ENCODE measurements at places on chromosomes 4 and X.
A peak's percentile ranks its signal among the peaks of the same experiment; 100 is the strongest.

DNA sequence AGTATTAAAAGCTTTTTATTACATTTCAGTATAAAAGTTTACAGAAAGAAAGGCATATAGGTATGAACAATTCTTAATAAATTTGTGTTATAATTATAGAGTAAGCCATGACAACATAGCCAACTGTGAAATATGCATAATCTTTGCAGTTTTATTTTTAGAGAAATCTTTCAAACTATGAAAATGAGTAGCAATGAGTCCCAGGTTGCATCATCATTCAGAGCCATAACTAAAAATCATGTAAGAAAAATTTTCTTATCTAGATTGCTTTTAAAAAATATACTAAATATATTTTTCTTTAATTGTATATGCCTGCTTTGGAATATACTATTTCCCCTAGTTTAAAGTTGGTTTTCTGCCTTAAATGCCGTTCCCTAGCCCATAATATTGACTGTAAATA is 54.8 kb upstream of the NAF1 start:
- DNase-seq, result no peak

DNA sequence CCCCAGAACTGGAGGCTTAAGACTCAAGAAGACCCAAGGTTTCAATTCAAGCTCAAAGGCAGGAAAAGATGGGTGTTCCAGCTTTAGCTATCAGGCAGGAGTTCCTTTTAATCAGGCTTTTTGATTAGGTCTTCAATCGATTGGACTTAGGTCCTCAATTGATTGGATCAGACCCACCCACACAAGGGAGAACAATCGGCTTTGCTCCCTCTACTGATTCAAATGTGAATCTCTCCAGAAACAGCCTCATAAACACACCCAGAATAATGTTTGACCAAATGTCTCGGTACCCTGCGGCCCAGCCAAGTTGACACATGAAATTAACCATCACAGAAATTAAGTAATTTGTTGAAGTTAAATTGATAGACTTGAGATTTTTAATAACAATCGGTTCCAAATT is 917.1 kb upstream of the FTHL17 start:
- no peak for DNase-seq

DNA sequence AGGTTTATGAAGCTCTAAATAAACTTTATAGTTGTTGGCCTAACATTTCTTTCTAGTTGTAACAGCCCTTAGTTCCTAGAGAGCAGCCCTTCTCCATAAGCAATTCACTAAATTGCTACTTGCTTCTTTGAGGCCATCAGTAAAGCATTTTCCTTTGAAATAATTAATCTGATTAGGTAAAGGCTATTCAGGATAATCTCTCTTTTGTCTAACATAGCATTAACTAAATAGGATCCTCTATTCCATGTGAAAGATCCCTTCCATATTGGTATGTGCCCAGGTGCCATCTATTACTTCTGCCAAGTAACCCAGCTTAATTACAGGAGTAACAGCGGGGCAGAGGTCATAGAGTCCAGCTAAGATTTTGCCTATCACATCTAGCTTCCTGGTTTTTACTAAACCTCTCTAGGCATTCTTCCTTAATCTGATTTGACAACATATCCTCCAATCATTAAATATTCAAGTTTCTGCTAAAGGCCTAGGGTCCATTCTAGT is 1408.0 kb downstream of the PCDH18 start:
- DNase-seq, result no peak

DNA sequence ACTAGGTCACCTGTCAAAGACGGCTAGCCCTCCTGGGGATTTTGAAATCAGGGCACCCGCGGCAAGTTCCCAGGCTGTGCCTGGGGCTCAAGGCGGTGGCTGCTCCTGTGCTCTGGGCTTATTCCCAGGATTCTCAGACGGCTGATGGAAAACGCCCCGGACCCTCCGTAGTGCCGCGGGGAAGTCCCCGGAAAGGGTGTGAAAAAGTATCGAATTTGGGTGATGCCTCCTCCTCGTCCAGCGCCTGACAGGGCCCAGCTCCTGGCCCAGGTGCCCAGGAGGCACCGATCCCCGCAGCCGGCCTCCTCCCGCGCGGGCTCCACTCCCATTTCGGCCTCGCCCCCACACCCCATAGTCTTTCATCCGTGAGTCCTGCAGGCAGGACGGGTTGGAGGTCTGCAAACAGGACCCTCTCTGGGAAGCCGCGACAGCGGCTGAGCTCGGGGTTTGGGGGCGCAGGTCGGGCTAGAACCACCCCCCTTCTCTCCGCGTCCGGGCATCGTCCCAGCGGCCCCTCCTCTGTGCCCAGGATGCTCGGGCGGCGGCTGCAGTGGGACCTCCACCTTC is 1.1 kb upstream of the NSG1 start:
- DNase-seq, result no peak

DNA sequence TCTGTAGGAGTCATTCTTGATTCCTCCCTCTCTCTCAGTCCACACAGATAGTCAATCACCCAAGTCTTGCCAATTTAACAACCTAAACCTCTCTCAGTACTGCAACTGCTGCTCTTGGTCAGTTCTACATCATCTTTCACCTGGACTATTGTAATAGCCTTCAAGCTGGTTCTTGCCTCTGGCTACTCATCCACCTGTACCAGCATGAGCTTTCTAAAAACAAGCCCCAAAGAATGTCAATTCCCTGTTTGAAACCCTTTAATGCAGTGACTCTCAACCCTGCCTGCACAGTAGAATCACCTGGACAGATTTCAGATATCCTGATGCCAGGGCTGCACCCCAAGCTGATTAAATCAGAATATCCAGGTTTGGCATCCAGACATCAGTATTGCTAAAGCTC is 48.3 kb downstream of the VGLL1 start:
- no peak for DNase-seq

DNA sequence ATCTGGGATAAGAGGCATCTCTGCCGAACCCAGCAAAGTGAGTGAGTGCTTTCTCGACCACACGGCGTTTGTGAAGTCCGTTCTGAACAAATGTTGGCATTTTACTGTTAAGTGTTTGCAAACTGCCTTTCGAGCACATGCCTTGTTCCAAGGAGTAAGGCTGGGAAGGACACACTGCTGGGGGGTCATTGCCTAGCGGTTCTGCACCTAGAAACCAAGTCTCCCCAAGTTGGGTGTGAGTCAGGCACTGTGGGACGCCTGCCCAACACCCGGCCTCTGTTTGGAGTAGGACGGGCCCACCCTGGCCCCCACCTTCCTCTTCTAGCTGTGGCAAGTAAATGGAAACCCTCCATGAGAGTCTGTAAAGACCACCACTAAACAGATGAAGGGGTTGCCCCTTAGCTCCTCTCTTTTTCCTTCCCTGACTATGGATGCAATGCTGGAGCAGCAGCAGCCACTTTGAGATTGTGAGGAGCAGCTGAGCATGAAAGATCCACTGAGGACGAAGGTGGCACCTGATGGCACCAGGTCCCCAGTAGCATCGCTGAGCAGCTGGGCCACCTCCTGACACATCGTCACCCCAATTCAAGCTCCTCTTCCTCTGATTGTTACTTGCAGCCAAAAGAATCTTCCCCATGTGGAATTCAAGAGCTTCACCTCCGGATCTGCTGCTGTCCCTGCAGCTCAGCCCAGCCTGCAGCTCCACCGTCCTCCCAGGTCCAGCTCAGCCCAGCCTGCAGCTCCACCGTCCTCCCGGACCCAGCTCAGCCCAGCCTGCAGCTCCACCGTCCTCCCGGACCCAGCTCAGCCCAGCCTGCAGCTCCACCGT is 6.3 kb downstream of the CPLX1 start:
- no peak for DNase-seq

- peak; percentile 35 for DNase-seq
Measured at GRCh38 chr4:13102092-13102742, 381.9 kb downstream of the RAB28 start.

DNA sequence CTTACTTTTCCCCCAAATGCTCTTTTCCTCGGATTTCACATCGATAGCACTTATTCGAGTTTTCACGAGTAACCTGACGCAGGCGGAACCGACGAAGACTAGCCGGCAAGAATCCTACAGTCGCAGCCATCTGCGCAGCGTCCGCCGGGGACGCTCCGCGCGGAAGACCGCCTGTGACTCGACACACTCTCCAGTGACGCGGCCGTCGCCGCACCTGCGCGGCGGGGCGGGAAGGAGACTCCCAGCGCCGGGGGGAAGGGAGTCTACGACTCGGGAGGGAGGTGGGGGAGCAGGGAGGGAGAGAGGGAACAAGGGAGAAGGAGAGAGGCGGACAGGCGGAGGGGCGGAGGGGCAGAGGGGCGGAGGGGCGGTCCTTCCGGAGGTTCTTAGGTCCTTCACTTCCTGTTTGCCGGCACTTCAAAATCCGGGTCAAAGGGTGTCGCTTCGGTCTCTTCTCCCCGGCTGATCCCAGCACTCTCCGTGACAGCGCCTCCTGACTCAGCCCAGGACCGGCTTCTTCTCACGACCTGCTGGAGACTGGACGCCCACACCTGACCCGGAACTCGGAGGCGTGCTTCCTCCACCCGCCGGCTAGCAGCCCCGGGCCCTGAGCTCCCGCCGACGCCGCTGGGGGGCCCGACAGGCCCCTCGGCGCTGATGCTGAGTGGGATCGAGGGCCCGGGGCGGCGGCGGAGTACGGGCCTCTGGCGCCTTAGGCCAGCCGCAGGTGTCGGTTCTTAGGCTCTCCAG is at the start of gene USP38:
TSS of gene USP38 (plus strand) at position 415 of the 750 bp plus-strand sequence. CDS start 534 bp downstream, outside the sequence.
- DNase-seq, result peak; percentile 96

DNA sequence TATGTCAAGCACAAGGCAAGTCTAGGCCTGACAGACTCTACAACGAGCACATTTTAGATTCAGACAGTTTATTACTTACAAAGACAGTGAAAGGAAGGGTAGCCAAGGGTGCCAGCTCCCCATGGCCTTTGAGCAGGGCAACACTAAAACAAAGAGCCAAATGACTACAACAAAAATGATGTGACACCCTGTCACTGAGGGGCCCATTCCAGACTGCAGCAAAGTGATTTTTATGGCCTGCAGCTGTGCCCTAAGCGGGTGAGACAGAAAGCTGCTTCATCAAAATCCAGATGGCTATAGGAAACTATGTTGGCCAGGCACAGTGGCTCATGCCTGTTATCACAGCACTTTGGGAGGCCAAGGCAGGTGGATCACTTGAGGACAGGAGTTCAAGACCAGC is 13.4 kb upstream of the RP2 start:
- DNase-seq, result no peak

GRCh38 chr4:145061318-145061920 is 36.6 kb downstream of the ANAPC10 start:
- peak; percentile 60 for DNase-seq

- DNase-seq, result no peak
Measured at GRCh38 chrX:77389891-77390290, 57.3 kb upstream of the FGF16 start.

- no peak for DNase-seq
Measured at GRCh38 chrX:69762340-69762739, 146.4 kb downstream of the EDA start.

GRCh38 chrX:46226422-46226821 is 318.8 kb downstream of the ZNF674 start:
- DNase-seq, result no peak

DNA sequence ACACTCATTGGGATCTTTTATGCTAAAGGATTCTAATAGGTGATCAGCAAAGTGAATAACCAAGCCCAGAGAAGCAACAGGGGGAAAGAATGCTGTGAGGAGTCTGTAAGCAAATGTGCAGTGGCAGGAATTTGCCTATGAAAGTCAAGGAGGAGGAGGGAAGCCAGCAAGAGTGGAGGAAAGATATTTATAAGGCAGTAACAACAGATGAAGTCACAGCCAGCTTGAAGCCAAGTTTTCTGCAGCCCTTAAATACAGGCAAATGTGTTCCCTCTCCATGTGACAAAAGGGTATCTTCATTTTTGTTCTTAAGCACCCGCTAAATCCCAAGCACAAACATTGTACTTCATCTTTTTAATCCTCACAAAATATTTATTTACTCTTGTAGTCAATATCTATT is 275.0 kb upstream of the CLNK start:
- DNase-seq, result no peak

DNA sequence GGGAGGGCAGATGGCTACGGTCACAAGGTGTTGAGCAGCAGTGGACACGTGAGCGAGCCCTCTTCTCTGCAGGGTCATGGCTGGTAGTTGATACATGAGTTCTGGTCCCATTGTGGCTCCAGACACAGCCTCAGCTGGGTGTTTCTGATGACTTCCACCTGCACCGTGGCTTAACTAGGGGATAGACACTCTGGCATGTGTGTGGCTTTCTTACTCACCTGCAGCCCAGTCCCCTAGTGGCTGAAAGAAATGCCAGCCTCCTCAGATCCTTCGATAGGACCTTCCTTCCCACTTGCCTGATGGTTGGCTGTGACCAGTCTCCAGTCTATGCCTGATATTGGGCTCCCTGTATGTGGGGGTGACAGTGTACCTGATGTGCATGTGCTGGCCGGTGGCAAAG is 5.0 kb downstream of the GPR78 start:
- peak; percentile 18 for DNase-seq

DNA sequence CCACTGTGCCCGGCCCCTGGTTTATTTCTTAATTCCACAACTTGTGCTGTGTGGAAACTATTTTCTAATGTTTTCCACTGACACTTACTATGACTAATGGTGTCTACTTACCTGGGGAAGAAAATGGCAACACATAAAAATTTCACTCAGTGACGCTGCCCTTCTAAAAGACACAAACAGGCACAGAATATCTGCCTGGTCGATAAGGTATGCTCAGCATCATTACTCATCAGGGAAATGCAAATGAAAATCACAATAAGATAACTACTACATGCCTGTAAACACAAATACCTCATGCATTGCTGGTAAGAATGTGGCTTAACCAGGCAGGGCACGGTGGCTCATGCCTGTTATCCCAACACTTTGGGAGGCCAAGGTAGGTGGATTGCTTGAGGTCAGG is 61.6 kb downstream of the UBE2K start:
- no peak for DNase-seq

GRCh38 chrX:120692319-120692718 is 62.5 kb upstream of the C1GALT1C1 start:
- no peak for DNase-seq

- no peak for DNase-seq
Measured at GRCh38 chr4:56445699-56446098, 9.6 kb downstream of the PAICS start.
